ENCODE measurements at places on chromosomes 11 and 22.

- no peak for DNase-seq
Measured at GRCh38 chr22:46577368-46578249, 40.2 kb upstream of the CELSR1 start.

- no peak for DNase-seq
Measured at GRCh38 chr22:26665813-26666231, 8.4 kb downstream of the MIAT start.

DNA sequence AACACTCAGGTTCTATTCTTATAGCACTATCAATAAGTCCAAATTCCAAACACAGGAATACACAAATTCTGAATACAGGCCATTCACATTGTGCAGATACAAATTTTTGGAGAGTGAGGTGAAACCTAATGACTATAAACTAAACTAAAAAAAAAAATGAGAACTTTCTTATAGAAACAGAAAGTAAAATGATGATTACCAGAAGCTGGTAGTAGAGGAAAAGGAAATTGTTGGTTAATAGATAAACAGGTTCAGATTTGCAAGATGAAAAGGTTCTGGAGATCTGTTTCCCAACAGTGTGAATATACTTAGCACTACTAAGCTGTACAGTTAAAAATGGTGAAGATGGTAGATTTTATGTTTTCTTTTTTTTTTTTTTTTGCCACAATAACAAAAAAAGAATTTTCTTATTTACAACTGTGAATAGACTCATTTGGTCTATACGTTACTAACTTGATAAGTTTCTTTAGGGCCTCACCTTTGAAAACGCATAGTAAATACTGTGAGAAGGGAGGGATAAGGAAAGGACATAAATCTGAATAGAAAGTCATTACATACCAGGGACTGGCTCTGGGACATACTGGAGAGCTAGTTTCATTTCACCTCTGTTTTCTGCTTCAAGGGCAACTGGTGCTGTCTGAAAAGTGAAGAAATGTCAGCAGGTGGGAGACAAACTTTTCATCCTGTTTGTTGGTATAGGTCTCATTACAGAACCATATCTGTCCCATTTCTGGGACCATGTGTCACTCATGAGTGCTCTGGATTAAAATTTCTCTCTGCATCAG, 14.2 kb upstream of the CCDC89 start:
- no peak for DNase-seq

DNA sequence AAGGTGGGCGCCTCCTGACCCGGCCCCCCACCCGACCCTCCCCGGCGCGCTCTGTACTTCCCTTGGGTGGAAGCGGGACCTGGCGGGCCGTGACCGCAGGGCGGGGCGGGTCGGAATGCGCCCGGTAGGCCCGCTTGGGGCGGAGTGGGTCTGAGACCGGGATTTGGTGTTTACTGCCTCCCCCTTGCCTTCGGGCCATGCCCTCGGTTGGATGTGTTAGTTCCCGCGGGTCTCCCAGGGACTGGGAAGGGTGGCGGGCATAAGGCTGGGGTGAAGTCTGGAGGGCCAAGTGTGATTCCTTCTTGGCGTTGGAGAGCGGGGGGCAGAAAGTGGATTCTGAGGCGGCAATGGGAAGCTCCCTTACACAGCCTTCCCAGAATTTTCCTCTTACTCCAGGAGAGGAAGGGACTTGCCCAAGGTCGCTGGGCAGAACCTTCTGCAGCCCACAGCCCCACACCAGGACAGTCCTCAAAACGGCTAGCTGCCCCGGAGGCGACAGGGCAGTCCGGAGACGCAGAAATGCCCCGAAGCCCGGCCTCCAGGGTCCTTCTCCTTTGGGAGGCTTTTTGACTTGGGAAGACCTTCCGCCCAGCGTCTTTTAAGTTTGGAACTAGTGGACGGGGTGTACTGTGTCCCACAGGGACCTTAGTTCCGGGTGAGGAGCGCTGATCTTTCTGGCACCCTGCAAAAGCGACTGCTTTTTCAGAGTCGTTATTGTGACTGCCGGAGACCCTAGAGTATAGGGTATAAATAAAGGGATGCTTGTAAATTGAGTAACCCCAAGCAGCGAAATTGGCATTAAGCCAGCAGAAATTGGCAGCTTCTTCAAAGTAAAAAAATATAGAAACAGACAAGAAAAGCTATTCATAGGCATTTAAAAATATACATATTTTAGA, 647 bp downstream of the SWAP70 start:
- DNase-seq, result no peak

DNA sequence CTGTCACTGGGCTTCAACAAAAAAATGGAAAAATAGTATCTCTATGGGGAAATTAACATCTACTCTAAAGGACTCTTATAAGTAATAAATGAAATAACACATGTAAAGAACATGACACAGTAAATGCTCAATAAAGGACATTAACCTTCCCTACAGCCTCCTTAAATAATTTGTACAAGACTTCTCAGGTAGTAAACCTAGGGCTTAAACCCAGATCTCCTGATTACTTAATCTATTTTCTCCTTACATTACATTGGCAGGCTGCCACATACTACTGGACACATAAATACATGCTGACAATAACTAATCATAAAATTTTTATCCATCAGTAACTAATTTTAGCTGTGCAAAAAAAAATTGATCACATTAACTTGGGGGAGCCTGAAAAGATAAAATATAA, 4.9 kb downstream of the AMBRA1 start:
- no peak for DNase-seq

GRCh38 chr11:59727426-59727825, 13.8 kb upstream of the OR10V1 start:
- DNase-seq, result no peak

- no peak for DNase-seq
Measured at GRCh38 chr22:25282346-25282670, 62.9 kb downstream of the CRYBB2 start.

- DNase-seq, result no peak
Measured at GRCh38 chr22:21030621-21031544, 1.5 kb downstream of the SLC7A4 start.

DNA sequence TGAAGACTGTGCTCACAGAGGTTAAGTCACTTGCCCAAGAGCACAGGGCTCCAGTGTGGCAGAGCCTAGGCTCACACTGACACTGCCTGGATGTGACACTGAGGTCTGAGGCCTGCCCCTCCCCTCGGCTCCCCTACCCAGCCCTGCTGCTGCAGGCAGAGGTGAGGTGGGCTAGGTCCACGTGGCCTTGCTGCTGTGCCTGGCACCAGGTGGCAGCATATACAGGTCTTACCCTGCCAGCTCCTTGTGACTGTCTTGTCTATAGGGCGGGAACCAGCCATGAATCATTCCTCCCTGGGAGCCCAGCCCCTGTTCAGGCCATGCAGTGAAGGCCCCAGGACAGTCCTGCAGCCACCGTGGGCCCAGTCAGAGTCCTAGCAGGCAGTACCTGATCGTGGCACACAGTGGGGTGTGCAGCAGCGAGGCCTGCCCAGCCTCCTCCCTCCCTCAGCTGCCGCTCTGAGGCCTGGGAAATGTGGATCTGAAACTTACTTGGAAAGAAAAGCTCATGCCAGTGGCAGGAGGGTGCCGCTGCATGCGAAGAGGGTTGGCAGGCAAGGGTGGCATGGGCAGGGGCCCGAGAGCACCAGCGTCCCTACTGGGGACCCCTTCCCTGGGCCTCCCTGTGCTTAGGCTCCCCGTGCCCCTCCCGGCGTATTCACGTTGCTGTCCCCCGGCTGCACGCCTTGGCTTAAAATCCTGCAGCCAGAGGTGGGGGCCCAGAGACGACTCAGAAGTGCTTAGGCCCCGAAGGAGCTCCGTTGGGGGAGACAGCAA, 1.2 kb upstream of the CERK start:
- DNase-seq, result no peak

- DNase-seq, result no peak
Measured at GRCh38 chr11:60710482-60710881, 11.1 kb downstream of the MS4A8 start.

DNA sequence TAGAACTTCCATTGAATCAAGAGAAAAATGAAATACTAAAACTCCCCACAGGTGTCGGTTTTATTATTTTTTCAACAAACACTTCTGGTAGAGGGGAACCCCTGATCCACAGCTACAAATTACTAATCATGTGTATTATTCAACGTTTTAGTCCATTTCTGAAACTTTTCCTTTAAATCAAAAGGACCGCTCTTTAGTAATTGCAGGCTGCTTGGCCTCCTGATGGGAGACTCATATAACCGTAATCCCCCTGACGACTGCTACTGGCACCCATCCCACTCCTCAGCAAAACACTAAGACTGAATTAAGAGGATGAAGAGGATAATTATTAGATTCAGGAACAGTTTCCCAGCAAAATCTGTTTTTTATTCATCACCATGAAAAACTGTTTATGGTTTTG, 46.4 kb downstream of the PAX6 start:
- DNase-seq, result no peak

- no peak for DNase-seq
Measured at GRCh38 chr11:126647735-126648134, 292.2 kb downstream of the ST3GAL4 start.

GRCh38 chr11:7579361-7579791, 65.6 kb downstream of the PPFIBP2 start:
- DNase-seq, result no peak

DNA sequence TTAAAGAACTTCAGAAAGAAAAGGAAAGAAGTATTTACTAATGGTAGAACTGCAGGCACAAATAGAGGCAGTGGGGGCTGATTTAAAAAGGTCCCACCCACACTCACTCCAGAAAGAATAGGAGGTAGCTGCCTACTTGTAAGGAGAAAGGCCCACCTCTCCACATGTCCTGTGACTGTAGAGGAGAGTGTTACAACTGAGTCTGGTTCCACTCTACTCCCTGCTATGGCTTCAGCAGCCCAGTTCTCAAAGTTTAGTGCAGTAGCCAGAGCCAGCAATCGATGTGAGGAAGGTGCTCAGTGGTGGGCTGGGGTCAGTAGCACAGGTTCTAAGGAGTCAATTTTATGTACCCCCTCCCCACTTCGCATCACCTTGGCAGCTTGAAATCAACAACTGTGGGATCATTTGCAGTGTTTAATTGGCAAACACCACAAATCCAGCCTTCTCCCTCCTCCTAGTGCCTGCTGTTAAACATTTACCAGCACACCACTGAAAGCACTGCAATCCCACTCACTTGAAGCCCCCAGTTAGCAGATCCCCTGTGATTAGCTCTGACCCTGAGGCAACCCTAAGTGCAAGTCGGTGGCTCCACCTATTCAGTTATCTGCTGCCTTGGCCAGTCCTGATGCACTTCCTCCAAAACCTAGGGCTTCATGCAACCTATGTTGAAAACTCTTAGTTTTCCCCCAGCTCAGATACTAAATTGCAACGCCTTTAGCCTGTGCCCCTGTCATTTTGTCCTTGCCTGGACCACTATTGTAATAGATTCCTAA, 146.6 kb downstream of the BBOX1 start:
- DNase-seq, result no peak

DNA sequence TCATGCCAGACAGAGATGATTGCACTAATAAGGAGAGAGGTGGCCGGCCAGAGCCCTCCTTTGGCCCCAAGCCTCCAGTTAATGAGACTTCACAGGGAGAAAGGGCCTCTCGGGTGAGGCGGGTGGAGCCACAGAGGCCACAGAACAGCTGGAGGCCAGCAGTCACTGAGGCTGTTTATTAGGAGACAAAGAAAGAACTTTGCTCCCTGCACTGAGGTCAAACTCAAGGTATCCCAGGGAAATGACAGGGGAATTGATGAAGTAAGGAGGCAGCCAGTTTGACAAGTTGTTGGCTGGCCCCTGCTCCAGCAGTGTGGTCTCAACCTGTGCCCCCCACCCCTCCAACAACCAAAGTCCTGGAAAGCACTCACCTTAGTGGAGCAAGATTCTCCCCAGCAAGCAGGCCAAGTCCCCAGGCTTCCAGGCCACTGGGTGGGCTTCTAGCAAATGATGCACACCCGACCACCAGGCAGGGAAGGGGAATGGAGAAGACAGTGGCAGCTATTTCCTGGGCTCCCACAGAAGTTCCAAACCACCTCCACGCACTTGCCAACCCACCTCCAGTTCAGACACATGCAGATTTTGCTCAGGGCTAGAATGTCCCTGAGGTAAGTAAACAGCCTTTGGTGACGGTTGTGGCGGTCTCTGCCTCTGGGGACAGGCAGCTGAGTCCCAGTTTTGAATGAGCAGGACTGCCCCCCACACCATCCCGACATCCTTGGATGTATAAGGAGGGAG, 53.2 kb downstream of the RPUSD4 start:
- no peak for DNase-seq

DNA sequence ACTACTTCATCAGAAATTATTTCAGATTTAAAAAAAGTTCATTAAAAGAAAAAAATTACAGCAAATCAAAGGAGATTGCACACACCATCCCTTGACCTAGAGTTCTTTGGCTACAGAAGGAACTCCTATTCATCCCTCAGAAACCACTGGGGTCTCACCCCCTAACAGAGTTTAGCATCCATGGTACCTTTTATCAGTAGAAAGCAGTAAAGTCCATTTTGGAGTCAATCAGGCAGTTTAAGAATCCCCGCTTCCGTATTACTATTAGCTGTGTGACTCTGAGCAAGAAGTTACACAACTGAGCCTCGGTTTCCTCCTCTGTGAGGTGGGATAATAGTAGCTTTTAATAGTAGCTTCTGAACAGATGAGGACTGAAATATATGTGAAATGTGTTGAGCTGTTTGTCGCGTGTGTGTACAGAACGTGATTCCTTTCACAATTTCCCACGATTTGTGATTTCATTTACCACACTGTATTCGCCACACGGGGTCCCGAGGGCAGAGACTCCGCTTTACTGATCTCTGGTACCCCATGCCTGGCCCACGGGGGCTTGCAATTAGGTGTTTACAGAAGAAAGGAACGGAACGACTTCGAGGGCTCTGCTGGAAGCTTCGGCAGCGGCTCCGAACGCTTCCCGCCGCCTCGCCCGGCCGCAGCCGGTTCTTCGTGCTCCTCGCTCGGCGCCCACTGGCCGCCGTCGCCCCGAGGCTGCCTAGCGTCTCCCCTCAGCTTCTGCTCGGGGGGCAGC, 72.5 kb upstream of the ZBED5 start:
- DNase-seq, result no peak
